Activated CD4-positive, alpha-beta memory T cell treated with anti-CD3 and anti-CD28 coated beads for 36 hours (primary cell): ENCODE measurements at places on chromosomes 16 and 17. TPM values are rescaled to one million over a fixed set of nuclear protein-coding genes. Genes with fewer than 3 reads are reported as not detected.

GRB7 gene
- 0.34 TPM for total RNA-seq

UTS2R gene
- total RNA-seq = not detected

CD300A gene
- total RNA-seq = 11.3 TPM

SEPTIN1 gene
- total RNA-seq = 199 TPM

ATMIN gene
- 21.3 TPM for total RNA-seq

PNMT gene
- total RNA-seq = not detected

SETD6 gene
- total RNA-seq = 14.5 TPM

ENDOV gene
- total RNA-seq = 16.1 TPM

CD300LF gene
- not detected for total RNA-seq

KRTAP3-1 gene
- not detected for total RNA-seq

C1QTNF8 gene
- not detected for total RNA-seq

CTRL gene
- 2.9 TPM for total RNA-seq

RAB40B gene
- 1.9 TPM for total RNA-seq

CSH1 gene
- not detected for total RNA-seq

SPAG5 gene
- total RNA-seq = 153 TPM

PPL gene
- not detected for total RNA-seq

ST6GALNAC1 gene
- total RNA-seq = 1.1 TPM

SLX1A gene
- total RNA-seq = 99.9 TPM

ICAM2 gene
- 65.0 TPM for total RNA-seq

ERN2 gene
- total RNA-seq = not detected

OR1A1 gene
- total RNA-seq = not detected

TBC1D3K gene
- not detected for total RNA-seq

ADGRG3 gene
- not detected for total RNA-seq

SPATA32 gene
- total RNA-seq = not detected

MRC2 gene
- 11.2 TPM for total RNA-seq
